ENCODE measurements at places on chromosomes 6 and 20.

DNA sequence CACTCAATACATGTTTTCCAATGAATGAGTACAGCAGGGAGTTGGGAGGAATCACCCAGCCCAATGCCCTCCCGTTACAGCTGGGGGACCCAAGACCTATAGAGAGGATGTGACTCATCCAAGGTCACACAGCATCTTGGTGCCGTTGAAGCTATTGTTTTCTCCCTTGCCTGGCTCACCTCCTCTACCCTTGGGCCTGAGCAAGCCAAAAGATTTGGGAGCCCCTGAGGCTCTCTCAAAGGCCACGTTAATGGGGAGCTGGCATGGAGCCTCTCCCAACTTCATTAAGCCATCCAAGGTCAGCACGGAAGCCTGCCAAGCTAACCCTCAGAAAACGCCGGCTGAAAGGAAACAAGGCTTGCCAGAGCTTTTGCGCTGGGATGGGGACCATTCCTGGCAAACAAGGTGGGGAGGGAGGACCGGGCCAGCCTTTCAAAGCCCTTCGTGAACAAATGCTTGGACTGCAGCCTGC is 30.4 kb downstream of the KCNB1 start:
- DNase-seq, result no peak

GRCh38 chr6:39088331-39088730 is 26.7 kb downstream of the SAYSD1 start:
- DNase-seq, result no peak

- DNase-seq, result no peak
These were observed 367.1 kb downstream of the PKHD1 start for GRCh38 chr6:51720327-51720726.

DNA sequence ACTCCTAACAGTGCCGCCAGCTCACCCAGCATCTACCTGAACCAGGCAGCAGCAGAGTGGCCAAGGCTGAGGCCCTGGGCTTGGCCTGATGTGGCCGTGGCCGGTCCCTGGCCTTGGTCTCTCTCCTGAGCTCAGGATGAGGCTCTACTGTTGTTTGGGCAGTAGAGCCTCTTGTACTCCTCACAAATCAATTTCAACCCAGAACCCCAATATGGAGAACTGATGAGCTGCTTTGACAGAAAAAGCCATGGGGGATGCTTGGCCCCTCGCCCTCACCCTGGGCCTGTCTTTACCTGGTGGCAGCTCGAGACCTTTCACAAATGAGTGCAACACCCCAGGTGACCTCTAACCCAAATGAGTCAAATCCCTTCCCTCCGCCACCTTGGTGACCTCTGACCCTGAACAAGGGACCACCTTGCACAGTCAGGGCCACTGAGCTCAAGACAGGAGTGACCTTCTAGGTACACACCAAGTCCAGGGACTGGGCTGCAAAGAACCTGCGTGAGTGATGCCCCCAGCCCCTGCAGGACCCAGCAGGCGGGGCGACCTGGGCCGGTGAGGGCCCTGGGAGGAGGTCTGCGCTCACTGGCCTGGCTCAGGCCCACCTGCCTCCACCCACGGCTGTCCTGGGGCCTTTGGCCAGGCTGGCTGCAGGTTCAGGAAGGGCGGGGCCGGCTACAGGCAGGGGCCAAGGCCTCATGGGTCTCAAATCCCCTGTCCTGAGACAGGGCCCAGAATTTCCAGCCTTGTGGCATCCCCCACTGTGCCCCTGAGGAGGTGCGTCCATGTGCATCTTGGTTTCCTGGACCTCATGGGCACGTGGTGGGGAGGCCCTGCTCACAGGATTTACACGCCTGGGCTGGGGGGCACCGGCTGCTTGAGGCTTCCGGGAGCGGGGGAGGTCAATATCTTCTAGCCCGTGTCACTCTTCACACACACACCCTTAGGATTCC is 30.2 kb downstream of the PSMG4 start:
- no peak for DNase-seq

- no peak for DNase-seq
These were observed 296.5 kb upstream of the RUNX2 start for GRCh38 chr6:45031601-45032000.

GRCh38 chr20:17946572-17947473 is 21.8 kb downstream of the SNX5 start:
- DNase-seq, result no peak

- DNase-seq, result no peak
These were observed 17.2 kb upstream of the TAGAP start for GRCh38 chr6:159061805-159062563.

- no peak for DNase-seq
These were observed 61.2 kb downstream of the VAPB start for GRCh38 chr20:58450254-58450653.

DNA sequence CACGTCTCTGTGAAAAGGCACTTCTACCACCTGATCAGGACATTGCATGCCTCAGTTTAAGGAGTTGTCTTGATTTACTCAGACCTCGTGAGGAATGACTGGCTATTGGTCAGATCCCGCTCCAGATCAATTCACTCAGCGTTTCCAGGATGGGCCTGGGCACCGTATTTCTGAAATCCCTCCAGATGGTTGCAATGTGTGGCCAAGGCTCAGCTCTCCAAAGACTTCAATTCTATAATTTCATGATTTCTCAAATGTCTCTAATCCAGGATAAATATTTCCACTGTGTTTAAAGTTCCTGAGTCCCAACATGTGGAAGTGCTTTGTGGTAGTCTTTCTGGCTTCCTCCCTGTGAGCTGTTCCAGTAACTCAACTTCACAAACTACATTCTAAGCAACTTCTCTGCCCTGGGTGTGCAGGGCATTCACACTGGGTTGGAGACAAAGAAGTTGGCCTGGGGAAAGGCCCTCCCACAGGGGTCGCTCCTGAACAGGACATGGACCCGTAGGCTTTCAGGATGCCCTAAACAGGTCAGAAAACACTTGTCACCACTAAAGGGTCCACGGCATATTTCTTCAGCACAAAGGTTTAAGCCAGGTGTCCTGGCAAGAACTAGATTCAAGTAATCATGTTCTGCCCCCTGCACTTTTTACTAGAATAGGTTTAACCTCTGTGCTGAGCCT is 212.1 kb downstream of the WDR27 start:
- DNase-seq, result no peak

DNA sequence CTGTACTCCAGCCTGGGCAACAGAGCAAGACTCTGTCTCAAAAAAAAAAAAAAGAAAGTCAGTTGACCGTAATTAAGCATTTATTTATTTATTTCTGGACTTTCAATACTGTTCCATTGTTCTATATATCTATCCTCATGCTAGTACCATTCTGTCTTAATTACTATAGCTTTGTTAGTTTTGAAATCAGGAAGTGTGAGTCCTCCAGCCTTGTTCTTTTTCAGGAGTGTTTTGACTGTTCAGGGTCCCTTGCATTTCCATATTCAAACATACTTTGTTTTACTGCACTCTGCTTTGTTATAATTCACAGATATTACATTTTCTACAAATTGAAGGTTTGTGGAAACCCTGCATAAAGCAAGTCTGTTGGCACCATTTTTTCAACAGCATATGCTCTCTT is 36.7 kb upstream of the ASXL1 start:
- DNase-seq, result no peak

GRCh38 chr20:57988422-57988821 is 240.0 kb downstream of the ANKRD60 start:
- DNase-seq, result no peak

DNA sequence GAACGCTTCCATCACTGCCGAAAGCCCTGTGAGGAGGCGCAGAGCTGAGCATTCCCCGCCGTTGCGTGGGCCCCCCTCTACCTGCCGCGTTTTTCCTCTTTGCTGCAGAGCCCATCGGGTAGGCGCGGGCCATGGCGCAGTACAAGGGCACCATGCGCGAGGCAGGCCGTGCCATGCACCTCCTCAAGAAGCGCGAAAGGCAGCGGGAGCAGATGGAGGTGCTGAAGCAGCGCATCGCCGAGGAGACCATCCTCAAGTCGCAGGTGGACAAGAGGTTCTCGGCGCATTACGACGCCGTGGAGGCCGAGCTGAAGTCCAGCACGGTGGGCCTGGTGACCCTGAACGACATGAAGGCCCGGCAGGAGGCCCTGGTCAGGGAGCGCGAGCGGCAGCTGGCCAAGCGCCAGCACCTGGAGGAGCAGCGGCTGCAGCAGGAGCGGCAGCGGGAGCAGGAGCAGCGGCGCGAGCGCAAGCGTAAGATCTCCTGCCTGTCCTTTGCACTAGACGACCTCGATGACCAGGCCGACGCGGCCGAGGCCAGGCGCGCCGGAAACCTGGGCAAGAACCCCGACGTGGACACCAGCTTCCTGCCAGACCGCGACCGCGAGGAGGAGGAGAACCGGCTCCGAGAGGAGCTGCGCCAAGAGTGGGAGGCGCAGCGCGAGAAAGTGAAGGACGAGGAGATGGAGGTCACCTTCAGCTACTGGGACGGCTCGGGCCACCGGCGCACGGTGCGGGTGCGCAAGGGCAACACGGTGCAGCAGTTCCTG is 693 bp downstream of the FAM50B start:
- no peak for DNase-seq

DNA sequence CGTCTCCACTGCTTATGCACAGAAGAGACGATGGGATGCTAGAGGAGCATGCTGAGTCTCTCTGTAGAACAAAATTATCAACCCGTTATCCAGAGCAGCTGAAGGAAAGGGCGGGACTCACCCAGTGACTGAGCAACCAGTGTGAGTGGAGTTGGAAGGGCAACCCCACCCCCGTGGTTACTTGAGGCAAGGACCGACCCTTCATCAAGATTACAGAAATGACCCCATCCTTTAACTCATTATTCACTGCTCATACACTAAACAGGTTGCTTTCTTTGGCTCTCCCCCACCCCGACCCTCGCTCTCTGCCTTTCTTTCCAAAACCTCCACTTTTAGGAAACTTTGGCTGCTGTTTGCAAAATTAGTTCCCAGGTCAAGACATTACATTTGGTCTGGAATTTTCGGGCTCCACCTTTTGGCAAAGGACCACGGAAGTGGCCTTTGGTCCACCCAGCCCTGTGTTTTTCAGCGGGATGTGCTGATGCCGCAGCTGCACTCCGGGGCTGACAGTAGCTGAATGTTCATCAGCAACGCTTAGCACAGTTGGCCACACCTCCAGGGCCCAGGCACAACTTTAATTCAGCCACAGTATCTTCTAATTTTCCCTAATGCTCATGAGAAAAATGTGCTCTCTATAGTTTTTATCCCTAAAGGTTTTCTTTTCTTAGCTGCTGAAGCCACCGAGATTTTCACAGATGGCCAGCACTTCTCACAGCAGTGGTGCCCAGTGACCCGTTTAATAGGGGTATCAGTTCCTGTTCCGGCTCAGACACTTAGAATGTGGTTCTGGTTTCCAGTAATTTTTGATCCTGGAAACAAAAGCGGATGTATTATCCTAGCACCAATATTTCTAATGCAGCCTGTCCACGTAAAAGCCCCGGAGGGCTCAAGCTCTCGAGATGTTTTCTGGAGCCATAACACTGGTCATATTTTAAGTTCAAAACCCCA is 103.6 kb upstream of the NXT1 start:
- DNase-seq, result no peak

DNA sequence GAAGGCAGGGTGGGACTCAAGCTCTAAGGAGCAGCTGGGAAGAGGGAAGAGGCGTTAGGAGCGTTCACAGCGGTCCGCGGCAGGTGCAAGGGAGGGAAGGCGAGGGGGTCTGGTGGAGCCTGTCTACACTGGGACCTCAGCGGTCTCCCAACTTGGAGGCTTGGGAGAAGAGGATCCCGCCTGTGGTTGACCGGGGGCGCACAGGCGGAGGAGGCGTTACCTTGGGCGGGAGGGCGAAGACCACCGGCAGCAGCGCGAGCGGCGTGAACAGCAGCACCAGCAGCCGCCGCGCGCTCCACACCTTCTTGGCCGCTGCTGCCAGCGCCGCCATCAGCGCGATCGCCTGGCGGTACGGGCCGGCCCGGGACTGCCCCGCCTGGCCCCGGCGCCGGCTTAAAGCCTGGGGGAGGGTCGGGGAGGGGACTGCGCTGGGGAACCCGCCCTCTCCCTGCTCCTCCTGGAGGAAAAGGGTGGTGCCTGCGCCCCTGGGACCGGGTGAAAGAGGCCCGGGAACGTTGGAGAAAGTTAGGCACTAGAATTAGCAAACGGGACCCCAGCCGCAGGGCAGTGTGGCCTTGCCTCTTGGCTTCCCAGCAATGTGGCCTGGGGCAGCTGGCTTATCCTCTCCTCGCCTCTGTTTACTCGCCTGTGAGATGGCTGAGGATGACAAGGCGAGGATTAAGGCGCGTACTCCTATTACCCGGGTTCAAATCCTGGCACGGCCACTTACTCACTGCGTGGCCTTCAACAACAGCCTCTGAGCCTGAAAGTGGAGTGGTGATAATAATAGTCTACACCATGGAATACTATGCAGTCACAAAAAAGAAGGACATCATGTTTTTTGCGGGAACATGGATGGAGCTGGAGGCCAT is at the start of gene SLC13A3:
Gene SLC13A3, minus strand, starts transcription at position 369 of the 872 bp plus-strand sequence. Its CDS starts 38 bp downstream, at position 331.
- no peak for DNase-seq

GRCh38 chr6:53239526-53239925 is 90.9 kb upstream of the GCM1 start:
- DNase-seq, result no peak

GRCh38 chr6:16320533-16321340 is 82.3 kb downstream of the GMPR start:
- DNase-seq, result no peak

DNA sequence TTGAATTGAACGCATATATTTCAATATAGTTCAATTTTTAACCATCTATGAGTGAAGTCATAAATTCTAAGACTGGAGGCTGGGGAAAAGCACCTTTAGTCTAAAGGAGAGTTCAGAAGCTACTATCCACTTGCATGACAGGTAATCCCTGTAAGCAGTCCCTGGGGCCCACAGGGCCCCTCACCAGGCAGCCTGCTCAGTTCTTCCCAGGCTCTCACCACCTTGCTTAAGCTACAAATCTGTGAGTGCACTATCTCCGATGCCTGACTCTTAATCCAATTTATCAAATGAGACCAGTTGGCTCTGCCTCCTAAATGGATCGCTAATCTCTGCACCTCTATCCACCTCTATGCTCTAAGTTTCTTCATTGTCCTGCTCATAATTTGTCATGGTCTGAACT is 413.8 kb downstream of the PTPRT start:
- DNase-seq, result no peak

GRCh38 chr6:108877046-108877751 is 29.0 kb downstream of the ARMC2 start:
- DNase-seq, result no peak

GRCh38 chr6:138844192-138844591 is 48.3 kb downstream of the ECT2L start:
- no peak for DNase-seq

DNA sequence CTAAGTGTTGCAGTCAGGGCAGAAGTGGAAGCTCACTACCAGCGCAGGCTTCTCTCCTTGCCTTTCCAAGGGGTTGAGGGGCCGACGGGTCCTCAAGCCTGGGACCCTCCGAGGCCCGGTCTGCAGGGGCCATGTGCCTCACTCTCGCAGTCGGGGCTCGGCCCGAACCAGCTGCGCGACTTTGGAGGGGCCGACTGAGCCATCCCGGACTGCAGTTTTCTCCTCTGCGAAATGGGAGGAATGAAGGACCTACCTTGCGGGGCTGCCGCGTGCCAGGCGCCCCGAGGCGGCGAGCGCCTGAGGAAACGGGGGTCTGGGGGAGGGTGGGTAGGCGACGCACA is 5.6 kb downstream of the LZTS3 start:
- no peak for DNase-seq

All from activated CD4-positive, alpha-beta T cell treated with anti-CD3 and anti-CD28 coated beads for 24 hours (primary cell).